ENCODE measurements at places on chromosomes 3 and 15.
A peak's percentile ranks its signal among the peaks of the same experiment; 100 is the strongest.

DNA sequence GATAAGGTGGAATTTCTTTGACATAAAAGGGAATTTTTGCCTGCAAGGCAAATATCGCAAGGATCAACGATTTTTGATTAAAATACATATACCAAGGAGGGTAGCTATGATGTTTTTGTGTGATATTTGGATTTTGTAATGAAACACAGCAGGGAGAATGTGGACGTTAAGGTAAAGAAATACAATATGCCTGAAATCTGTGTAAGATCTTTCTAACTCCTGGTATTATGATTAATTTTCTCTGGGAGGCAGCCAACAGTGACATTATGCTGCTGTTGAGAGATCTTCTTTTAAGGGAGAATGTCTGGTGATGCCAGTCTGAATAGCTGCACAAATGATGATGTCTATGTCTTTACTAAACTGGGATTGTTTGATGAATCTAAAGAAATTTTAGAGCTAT is 972.2 kb downstream of the SQOR start:
- no peak for DNase-seq

DNA sequence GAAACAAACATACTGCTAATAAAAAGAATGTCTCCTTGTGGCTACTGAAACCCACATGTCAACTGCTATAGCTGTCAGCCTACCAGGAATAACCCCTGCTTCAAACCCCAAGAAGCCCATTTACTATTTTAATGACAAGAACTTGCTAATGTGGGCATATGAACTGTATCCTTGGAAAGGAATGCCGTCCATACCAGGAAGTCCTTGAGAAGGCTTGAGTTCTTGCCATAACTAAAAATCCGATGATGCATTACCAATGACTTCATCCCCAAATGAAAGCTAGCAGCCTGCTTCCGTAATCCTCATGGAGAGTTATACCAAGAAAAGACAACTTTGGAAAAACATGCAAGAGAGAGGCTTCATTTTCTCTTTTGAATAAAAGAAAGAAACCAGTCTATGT is 34.8 kb downstream of the MINDY4B start:
- peak; percentile 48 for DNase-seq

DNA sequence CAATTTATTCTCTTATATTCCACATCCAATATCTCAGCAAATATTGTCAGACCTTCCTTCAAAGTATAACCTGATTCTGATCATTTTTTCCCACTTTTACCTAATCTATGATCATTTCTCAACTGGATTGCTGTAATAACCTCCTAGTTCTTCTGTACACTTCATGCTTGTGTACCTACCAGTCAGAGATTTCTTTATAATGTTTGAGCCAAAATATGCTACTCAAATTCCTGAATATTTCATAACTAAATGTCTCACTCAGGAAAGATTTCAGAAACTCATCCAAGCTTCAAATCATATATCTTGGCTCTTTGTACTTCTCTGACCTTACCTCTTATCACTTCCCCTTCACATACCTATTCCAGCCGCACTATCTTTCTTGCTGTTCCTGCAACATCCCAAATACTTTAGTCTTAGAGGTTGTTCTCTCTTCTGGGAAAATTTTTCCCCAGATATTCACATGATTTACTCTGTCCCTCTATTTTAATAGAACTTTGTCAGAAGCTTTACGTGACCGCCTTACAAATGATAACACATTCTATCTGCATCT is 20.0 kb downstream of the BCHE start:
- DNase-seq, result no peak

GRCh38 chr3:4571690-4572334 is 78.7 kb downstream of the ITPR1 start:
- DNase-seq, result no peak

DNA sequence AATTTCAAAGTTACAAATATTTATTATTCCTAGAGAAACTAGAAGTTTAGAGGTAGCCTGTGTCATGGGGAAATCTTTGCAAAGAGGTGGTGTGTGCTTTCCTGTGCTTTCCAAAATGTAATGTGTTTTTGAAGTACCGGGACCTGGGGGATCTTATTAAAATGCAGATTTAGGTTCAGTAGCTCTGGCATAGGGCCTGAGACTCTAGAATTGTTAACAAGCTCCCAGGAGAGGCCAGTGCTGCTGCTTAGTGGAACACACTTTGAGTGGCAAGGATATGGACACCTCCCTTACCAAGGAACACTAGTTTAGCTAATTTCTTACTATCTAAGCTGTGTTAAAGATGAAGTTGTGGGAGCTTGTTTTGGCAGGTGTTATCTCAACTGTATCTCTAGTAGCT is 428.9 kb downstream of the VGLL3 start:
- no peak for DNase-seq

All from HFFc6 (cell line).